ENCODE measurements at places on chromosomes 3 and 15. TPM values are rescaled to one million over a fixed set of nuclear protein-coding genes. Genes with fewer than 3 reads are reported as not detected.

DNA sequence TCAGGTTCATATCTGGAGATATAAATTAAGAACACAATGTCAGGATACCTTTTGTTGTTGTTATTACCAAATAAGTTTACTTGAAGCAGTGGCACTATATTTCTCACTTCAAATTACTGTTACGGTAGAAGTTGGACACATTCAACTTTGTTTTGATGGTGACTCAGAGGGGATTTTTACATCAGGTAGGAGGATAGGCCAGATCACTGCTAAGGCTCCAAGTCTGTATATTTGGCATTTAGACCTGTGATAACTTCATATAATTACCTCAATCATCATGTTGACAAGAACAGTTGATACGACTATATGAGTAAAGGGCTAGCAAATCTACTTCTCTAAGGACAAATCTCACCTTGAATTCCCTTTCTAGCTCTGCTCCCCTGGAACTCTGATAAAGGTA, 15.6 kb downstream of the LZTFL1 start:
- H3K27me3 ChIP-seq, result no peaks in the 10 kb centered on the region
- H3K4me1 ChIP-seq, result peaks cover 1% of the 10 kb centered on the region
- H3K4me3 ChIP-seq, result no peak overlapping the region
- no peak for DNase-seq

DNA sequence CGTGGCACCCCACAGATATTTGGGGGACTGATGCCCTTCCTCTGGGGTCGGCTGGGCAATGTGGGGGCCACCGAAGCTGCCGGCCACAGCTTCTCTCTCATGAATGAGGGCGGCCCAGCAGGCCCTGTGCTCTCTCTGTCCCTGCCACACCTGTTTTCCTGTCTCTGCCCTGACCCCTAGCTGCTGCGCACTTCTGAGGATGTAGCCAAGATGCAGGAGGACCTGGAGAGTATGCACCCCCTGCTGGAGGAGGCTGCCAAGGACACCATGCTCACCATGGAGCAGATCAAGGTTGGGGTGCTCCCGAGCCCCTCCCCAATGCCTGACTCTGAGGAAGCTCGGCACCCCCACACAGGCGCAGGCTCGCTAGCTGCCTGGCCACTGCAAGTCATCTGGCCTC, 59.7 kb downstream of the SEMA3G start:
- no peak for DNase-seq
- H3K36me3 ChIP-seq, result no peaks in the 10 kb centered on the region
- H3K4me3 ChIP-seq, result no peak overlapping the region
- H3K27ac ChIP-seq, result peak overlapping the region; percentile 39
- no peaks in the 10 kb centered on the region for H3K27me3 ChIP-seq

- no peaks in the 10 kb centered on the region for H3K4me1 ChIP-seq
- H3K27me3 ChIP-seq, result no peaks in the 10 kb centered on the region
- peak; percentile 35 for DNase-seq
- H3K4me3 ChIP-seq, result peak overlapping the region; percentile 31
- no peaks in the 10 kb centered on the region for H3K36me3 ChIP-seq
- H3K27ac ChIP-seq, result peak overlapping the region; percentile 9
Observed at GRCh38 chr15:24772686-24773373, 97.3 kb downstream of the NPAP1 start.

The PLCD1 gene
- total RNA-seq, result 61.8 TPM

The DPPA2 gene
- not detected for total RNA-seq

Measured in T-helper 17 cell (primary cell).